ENCODE measurements at places on chromosomes 4 and X.

GRCh38 chr4:25890571-25891485, 23.2 kb upstream of the SMIM20 start:
- peaks cover 5% of the 10 kb centered on the region for H3K36me3 ChIP-seq
- DNase-seq = no peak
- no peak overlapping the region for H3K27ac ChIP-seq
- no peaks in the 10 kb centered on the region for H3K27me3 ChIP-seq

GRCh38 chr4:91298156-91298700, 1005.5 kb upstream of the GRID2 start:
- no peak overlapping the region for H3K27ac ChIP-seq
- H3K4me3 ChIP-seq = no peak overlapping the region
- no peaks in the 10 kb centered on the region for H3K36me3 ChIP-seq
- no peaks in the 10 kb centered on the region for H3K4me1 ChIP-seq

DNA sequence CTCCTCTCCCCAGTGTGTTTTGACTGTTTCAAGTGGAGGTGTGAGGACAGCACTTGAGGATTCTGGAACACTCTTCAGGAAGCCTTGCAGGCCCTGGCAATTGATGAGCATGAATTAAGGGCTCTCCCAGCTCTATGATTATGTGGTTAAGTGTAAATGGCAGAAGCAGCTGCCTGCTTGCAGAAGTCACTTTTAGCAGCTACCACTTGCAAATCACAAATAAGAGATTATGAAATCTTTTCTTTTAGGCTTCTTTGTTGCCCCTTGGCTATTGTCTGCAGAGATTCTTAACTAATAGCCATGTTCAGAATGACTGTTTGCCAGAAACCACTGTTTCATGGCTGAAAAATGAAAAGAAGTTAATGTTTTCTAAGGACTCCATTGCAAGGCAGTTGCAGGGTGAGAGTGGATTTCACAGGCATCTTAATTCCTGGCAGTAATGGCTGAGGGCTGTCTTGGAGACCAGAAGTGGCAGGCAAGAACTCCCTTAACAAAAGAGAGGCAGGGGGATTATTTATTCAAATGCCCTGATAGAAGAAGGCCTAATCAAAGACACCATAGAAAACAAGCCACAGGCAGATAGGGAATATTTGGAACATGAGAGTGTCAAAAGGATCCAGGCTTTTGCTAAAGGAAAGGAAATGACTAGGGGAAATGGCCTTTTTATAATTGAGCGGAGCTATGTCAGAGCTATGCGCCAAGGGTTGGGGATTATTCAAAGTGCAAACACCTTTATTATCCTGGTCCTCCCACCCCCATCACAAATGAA, 8.3 kb upstream of the HOPX start:
- H3K27me3 ChIP-seq = peaks cover 6% of the 10 kb centered on the region
- no peak for DNase-seq
- H3K4me3 ChIP-seq = no peak overlapping the region
- H3K27ac ChIP-seq = no peak overlapping the region
- no peaks in the 10 kb centered on the region for H3K36me3 ChIP-seq

DNA sequence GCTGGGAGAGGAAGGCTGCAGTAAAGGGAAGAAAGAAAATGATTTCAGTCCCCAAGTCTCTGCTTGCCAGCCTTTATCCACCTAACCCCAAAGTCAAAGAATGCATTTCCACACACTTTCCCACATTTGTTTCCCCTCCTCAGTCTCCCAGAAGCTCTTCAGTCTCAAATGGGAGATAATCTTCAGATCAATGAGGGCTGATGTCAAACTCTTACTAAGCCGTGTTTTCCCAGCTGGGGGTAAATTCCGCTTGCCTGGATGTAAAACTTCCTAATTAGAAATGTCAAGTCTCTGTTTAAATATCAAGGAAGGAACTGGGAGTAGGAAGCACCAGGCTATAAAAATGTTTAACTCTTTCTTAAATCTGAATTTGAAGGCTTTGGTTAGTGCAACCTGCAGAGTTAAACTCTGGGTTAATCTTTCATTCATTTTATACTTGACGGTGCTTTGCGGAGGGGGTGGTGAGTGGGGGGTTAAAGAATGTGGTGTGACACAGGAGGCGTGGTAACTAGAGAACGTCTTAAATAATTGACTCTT, 601.4 kb upstream of the ACTRT1 start:
- no peaks in the 10 kb centered on the region for H3K27me3 ChIP-seq
- no peak for DNase-seq
- no peak overlapping the region for H3K27ac ChIP-seq

- H3K4me1 ChIP-seq = no peaks in the 10 kb centered on the region
- H3K4me3 ChIP-seq = no peak overlapping the region
- H3K36me3 ChIP-seq = peaks cover 2% of the 10 kb centered on the region
- no peak overlapping the region for H3K27ac ChIP-seq
- no peak for DNase-seq
- no peaks in the 10 kb centered on the region for H3K27me3 ChIP-seq
Observed at GRCh38 chr4:138448169-138448568, 206.0 kb upstream of the SLC7A11 start.
